Activated T-cell treated with anti-CD3 and anti-CD28 coated beads, Interleukin-2, amount 50 U/mL, for 72 hours (primary cell): ENCODE measurements at places on chromosomes 12 and 14. TPM values are rescaled to one million over a fixed set of nuclear protein-coding genes. Genes with fewer than 3 reads are reported as not detected.

The LHX5 gene
- 0.19 TPM for total RNA-seq

The TFCP2 gene
- total RNA-seq, result 36.9 TPM

The ATXN7L3B gene
- total RNA-seq, result 25.6 TPM

The EIF2S3B gene
- total RNA-seq, result 0.63 TPM

The KRT85 gene
- not detected for total RNA-seq

The KCNJ8 gene
- total RNA-seq, result not detected

The CCDC175 gene
- not detected for total RNA-seq

The TOGARAM1 gene
- total RNA-seq, result 9.7 TPM

The KRT72 gene
- 2.3 TPM for total RNA-seq

The GPATCH2L gene
- 80.9 TPM for total RNA-seq

The MGP gene
- not detected for total RNA-seq

The RASSF9 gene
- not detected for total RNA-seq

The SLC4A8 gene
- total RNA-seq, result 4.6 TPM

The RNASE3 gene
- not detected for total RNA-seq

The RAB15 gene
- total RNA-seq, result 4.4 TPM

The DDIT3 gene
- 71.7 TPM for total RNA-seq

The GLIPR1L1 gene
- not detected for total RNA-seq

The SLC25A47 gene
- not detected for total RNA-seq

The KLRC1 gene
- 9.0 TPM for total RNA-seq

The RPS6KL1 gene
- 4.6 TPM for total RNA-seq

The C12orf54 gene
- not detected for total RNA-seq

The CCDC177 gene
- total RNA-seq, result not detected
